Fibroblast of mammary gland (primary cell): ENCODE measurements at places on chromosomes 6 and 20.

DNA sequence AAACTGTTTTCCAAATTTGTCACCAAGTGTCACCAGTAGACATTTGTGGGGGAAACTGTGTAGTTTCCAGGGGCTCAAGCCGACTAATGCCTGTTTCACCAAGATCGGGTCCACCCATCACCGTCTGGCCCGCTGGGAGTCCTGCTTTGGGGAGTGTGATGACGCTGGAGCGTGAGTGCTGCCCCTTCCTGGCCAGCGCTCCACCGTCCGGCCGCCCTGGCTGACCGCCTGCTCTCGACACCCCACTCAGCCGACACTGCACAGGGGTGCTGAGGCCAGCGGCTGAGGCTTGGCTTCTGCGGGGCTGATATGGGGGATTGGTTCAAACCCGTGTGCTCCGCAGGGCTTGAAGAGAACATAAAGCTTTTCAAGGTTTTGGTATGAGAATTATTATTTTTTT, 160.1 kb downstream of the SMOC2 start:
- DNase-seq = no peak

- DNase-seq = no peak
Observed at GRCh38 chr6:111410371-111410770, 72.6 kb downstream of the REV3L start.

- DNase-seq = no peak
Observed at GRCh38 chr6:4105980-4106536, 27.1 kb upstream of the FAM217A start.

DNA sequence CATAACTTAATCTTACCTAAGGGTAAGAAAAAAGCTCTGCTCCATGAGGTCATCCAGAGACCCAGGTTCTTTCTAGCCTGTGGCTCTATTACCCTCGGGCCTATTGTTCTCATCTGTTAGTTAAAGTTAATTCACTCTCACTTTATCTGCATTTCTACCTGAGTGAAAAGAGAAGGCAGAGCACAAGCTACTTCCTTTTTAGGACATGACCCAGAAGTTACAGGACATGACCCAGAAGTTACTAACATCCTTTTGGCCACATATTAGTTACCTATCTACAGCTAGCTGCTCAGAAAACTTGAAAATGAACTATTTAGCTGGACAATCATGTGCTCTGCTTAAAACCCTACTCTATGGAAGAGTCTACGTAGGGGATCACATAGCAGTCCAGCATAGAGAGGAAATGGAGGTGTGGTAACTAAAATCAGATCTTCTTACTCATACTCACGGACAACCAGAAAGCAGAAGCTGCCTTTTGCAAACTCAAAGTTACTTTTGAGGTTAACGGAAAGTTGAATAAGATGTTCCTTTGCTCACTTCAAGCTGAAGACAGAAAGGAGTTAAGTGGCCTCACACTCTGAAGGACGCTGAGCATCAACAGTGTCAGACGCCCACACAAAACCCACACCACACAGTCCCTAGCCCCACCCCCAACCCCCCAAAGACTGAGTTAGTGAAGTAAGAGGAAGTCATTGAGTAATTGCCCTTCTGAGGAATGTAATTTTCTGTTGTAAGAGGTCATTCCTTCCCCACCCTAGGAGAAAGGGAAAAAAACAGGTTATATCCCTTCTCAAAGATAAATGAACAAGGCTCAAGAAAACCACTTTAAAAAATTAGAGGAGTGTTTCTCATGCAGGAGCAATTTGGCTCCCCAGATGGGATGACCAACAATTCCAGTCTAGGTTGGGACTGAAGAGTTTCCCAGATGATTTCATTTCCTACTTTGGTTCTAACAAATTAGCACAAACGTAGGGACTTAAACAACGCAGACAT, 45.9 kb upstream of the TAB2 start:
- peak; percentile 66 for DNase-seq

DNA sequence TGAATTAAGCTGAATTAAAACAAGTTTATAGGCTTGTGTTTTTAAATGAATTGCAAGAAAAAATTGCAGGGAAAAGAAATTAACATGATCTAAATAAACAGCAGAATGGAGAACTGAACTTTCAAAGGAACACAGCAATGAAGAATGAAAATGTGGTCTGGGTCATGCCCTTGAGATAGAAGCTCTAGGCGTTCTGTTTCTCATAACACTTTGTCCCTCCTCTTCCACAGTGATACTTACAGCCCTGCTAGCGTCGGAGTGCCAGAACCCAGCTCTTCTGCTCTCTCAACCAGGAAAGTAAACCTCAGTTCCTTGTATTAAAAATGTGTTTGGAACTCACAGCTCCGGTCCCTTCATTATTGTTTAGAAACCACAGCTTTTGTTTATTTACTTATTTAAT, 11.4 kb downstream of the HMGCLL1 start:
- DNase-seq = no peak

GRCh38 chr6:55694759-55695158, 115.8 kb upstream of the HMGCLL1 start:
- no peak for DNase-seq

DNA sequence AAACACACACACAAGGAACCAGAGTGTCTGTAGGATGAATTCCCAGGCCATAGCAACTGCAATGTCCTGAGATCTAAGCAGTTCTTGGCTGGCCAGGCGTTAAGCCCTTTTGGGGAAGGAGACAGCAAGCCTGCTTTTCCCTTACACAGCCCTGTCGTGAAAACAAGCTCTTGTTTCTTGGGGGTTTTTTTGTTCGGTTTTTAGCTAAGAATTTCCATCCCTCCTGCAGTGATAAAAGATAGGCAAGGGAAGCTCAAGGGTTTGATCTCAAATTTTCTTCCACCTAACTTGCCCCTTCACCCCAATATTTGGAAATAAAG, 1.5 kb downstream of the TNFRSF21 start:
- no peak for DNase-seq

GRCh38 chr6:56230976-56231566, 16.3 kb downstream of the COL21A1 start:
- DNase-seq = no peak

GRCh38 chr6:165515963-165516624, 146.9 kb downstream of the PDE10A start:
- peak; percentile 12 for DNase-seq

- DNase-seq = no peak
Observed at GRCh38 chr6:75428204-75428603, 65.4 kb downstream of the FILIP1 start.

GRCh38 chr6:89745716-89746115, 73.9 kb downstream of the MDN1 start:
- peak; percentile 63 for DNase-seq

GRCh38 chr6:7894262-7895124, 16.1 kb downstream of the TXNDC5 start:
- DNase-seq = no peak

- peak; percentile 69 for DNase-seq
Observed at GRCh38 chr6:135871296-135871695, 19.8 kb downstream of the PDE7B start.
